Heart left ventricle (tissue), 16 donors: ENCODE measurements at places on chromosomes 16 and 17.

- DNase-seq = no peak
Observed at GRCh38 chr16:72216767-72217166, 44.8 kb upstream of the PMFBP1 start.

- no peak for DNase-seq
Observed at GRCh38 chr17:33121272-33121671, 129.6 kb downstream of the SPACA3 start.

DNA sequence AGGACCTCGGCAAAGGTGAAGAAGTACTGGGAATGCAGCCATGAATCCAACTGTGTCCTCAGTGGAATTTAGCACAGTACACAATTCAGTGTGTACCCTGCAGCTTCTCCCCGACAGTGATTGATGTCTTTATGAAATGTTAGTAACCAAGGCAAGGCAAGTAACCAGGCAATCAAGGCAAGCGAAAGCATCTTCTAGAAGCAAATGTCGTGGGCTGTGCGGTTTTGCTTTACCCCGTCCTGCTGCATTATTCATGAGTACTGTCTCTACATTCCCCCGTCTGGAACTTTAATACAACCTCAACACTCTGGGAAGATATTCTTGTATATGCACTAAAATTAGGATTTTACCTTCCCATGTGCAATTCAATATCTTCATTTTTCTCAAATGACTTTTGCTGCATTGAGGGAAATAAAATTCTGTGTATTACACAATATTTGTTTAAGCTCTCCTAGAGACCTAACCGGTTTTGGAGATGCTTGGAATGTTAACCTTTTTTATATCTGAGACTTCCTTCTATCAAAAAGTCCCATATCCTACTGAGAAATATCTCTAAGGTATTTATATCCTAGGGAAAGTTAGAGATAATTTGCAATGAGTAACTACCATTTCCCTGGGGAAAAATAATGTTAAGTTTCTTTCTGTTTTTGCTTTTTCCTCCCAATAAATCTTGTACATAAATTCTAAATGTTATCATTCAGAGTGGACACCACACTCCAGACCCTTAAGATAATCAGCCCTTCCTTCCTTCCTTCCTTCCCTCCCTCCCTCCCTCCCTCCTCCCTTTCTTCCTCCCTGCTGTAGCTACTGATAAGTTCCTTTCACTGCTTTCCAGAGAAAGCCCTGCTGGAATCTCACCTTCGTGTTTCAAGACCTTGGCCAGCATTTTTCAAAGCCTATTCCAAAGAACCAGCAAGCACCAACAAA is 51.9 kb upstream of the ADORA2B start:
- DNase-seq = no peak

GRCh38 chr17:62687997-62688396 is 60.5 kb downstream of the MRC2 start:
- no peak for DNase-seq

GRCh38 chr17:1039123-1039507 is 42.2 kb downstream of the TIMM22 start:
- no peak for DNase-seq

DNA sequence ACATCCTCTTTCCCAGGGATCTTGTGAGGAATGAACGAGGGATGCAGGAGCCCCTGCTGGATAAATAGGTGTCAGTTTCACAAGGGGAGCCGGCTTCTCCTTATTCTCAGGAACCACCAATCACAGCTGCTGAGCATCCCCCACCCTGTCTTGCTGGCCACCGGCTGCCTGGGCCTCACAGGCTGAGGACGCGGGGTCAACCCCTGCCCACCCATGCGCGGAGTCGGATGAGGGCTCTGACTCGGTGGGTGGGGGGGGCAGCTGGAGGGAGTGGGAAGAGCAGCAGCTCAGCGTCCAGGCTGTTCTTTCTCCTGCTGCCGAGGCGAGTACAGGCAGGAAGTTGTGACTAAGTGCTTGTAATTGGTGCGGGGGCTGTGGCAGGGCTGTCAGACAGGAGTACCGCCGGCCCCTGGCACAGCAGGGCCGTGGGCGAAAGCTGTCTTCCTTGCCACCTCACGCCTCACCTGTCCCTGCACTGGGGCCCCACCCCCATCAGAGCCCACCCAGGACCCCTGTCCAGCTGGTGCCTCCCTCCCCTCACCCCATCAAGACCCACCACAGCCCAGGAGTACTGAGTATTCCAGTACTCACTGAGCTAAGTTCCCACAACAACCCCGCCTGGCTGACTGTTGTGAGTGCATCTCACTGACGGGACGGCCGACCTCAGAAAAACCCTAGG is 11.0 kb upstream of the DPEP1 start:
- DNase-seq = peak; percentile 33

DNA sequence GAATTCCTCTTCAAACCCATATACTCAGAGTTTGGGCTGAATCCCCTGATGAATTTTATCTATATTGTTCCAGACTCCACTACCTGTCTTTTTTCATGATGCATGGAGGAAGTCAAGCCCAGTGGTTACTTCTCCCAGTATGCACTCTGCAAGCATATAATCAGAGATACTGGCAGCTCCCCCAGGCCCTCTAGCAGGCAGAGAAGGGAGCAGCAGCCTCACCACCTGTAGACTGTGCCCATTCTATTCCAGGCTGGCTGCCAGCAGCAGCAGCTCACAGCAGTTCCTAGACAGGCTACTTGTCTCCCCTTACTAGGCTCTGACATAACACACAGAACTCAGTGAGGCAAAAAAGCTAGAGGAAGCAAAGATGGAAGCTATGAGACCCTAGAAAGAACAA is 3.4 kb downstream of the MKS1 start:
- no peak for DNase-seq

DNA sequence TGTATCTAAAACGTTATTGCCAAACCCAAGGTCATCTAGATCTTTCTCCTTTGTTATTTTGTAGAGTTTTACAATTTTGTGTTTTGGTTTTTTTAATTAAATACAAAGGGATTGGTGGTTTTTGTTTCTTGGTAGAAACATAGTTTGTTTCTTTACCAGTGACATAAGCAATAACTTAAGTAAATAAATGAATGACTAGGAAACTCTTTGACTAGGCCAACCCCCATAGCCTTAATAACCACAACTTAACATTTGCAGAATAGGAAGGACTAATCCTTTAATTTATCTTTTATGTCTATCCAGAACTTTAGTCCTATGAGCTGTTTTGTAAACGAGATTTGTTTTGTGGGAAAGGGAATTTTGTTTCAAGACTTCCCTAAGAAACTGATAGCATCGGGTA is 162.5 kb downstream of the PRKCA start:
- no peak for DNase-seq

DNA sequence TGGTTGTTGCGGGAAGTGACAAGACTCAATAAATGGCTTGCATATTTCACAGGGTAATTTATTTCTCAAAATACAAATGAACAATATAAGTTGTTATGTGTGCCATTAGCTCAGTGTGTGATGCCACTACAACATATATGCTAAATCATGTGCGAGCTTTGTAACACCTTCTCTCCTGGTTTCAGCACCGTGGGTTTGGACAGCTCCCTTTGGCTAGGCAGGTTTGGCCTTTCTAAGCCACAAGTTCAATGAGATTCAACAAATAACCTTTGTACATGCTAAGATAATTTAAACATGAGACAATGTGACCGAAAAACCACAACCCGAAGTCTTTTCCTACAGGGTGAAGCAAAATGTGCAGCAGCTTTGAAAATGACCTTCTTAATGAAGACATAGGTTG is 563.9 kb downstream of the TMEM114 start:
- no peak for DNase-seq

GRCh38 chr16:69497876-69498596 is 67.7 kb upstream of the NFAT5 start:
- no peak for DNase-seq

GRCh38 chr16:68309799-68310198 is 947 bp downstream of the SLC7A6OS start:
- no peak for DNase-seq

DNA sequence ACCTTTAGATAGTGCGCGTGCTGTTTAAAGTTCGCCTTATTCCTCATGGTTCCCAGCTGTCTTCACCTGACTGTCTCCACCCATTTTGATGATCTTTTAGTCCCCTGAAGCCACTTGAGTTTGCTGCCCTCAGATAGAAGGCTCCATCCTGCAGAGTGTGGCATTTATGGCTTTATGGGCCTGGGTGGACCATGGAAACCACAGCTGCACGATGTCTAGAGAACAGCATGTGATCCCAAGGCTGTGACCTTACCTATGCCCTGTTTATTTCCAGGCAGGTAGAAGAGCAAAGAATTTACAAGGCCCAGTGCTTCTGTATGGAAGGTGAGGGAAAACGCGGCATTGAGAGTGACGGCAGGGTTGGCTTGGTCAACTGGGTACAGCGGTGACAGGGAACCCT is 356.9 kb downstream of the SLC39A11 start:
- DNase-seq = no peak

- DNase-seq = no peak
Observed at GRCh38 chr17:7853691-7854038, 1.2 kb upstream of the TMEM88 start.

DNA sequence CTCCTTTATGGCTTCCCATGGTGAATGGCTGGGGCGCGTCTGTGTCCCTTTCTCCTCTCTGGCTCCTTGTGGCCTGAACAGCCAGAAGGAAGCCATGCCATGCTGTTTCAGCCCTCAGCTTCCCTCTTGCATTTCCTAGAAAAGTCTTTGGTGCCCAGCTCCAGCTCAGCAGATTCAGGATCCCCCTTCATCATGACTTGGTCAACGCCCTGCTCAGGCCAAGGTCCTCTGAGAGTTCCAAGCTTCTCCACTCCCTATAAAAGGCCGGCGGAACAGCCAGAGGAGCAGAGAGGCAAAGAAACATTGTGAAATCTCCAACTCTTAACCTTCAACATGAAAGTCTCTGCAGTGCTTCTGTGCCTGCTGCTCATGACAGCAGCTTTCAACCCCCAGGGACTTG is at the start of gene CCL13:
Gene CCL13 (plus strand): TSS at position 287 of the 400 bp plus-strand sequence. CDS start 47 bp downstream, at position 334.
- DNase-seq = peak; percentile 36

DNA sequence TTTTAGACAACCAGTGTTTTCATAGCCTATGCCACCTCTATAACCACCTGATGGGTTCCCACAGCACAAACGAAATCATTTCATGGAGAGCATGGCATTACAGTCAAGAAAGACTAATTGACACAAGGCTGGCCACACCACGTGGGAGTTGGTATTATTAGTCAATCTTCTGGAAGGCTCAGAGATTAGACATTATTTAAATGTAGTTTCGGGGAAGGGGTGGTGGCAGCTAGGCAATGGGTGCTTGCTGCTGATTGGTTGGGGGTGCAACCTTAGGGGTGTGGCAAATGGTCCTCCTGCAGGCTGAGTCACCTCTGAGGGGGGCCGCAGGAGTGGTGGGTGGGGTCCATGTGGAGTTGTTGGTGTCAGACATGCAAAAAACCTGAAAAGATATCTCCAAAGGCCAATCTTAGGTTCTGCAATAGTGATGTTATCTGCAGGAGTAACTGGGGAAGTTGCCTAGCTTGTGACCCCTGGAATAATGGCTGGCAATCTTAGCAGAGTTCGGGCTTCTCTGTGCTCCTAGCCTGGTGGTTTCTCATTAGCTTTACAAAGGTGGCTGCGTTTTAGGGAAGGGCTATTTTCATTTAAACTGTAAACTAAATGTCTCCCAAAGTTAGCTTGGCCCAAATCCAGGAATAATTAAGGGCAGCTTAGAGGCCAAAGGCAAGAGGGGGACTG is 4.6 kb downstream of the TEN1 start:
- DNase-seq = no peak

GRCh38 chr16:85517563-85518179 is 95.5 kb upstream of the GSE1 start:
- DNase-seq = no peak

- DNase-seq = no peak
Observed at GRCh38 chr17:64106918-64107317, 23.0 kb downstream of the ERN1 start.

GRCh38 chr16:9275377-9275776 is 183.9 kb downstream of the HAPSTR1 start:
- DNase-seq = no peak

GRCh38 chr16:66471716-66472393 is 44.8 kb downstream of the BEAN1 start:
- DNase-seq = no peak

DNA sequence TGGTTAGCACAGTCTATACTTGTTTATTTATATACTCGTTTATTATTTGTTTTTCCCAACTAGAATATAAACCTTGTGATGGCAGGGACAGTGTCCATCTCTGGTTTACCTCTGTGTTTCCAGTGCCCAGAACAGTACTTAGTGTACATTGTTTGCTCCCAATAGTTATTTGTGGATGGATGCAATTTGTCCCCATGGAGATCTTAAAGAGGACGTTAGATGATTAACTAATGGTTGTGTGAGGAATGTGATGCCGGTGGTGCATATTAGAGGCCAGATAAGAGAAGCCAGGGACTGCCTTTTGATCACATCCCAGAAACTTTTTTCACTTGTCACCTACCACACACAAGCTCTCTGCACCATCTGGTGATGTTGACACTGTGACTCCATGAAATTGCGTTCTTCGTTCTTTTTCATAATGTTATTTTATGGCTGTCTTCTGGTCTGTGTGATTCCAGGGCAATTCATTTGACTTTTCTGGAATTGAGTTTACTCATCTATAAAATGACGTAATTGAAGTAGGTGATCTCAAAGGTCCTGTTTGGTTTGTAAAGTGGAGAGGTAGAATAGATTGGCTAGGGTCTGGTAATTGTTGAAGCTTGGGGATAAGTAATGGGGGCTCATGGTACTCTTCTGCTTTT is 1.2 kb downstream of the COX10 start:
- no peak for DNase-seq

DNA sequence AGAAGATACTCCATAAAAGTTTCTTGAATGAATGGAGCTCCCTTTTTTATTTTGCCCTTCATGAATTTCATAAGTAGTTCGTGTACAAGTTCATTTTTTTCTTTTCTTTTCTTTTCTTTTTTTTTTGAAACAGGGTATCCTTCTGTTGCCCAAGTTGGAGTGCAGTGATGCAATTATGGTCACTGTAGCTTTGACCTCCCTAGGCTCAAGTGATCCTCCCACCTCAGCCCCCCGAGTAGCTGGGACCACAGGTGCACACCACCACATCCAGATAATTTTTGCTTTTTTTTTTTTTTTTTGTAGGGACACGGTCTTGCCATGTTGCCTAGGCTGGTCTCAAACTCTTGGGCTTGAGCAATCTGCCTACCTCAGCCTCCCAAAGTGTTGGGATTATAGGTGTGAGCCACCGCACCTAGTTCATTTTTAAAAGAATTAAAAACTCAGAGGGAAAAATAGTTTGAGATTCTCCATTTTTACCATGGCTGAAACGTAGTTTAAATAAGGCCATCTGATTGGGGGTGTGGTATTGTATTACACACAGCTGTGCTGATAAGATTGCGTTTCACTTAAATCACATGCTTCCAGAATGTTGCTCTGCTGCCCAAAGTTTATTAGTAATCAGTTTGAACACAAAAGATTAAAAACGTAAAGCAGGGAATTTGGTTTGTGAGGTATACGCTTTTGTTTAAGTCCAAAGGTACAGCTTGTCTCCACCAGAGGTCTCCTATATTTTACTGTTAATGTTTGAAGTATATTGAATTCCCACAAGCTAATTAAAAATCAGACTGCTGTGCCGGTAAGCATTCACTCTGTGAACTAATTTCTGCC is 154.1 kb downstream of the SOCS1 start:
- DNase-seq = no peak

GRCh38 chr16:68363658-68364521 is 53.1 kb downstream of the PRMT7 start:
- no peak for DNase-seq
